ENCODE measurements at places on chromosomes 2 and 18.

DNA sequence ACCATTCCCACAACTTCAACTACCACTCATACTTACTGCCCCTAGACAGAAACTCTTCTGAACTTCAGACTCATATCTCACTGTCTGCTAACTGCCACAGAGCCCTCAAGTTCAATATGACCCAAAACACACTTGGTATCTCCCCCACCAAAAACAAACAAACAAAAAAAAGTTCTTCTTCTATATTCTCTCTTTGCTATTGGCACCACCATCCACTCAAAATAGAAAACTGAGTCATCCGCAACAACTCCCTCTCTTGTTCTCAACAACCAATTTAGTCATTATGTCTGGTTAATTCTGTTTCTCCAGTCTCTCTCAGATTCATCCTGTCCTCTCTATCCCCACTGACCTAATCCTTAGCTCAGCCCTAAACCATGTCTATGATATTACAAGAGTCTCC lies 7.2 kb upstream of the DCTN1 start:
- no peak for DNase-seq

DNA sequence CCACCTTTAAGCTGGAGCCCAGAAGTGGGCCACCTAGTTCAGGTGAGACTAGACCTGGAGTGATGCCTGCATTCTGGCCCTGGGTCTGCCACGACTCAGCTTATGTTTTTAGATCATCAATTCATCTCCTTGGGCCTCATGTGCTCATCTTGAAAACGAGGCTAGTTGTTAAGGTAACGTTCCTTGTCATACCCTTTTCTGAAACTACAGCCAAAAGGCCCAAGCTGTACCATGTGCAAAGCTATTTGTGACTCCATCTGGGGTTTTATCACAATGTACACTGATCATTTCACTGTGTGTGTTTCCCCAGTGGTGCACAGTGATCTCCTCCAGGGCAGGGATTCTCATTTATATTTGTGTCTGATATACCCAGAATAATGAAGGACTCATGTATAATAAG lies 138.4 kb upstream of the COPS8 start:
- DNase-seq, result no peak

GRCh38 chr2:133360882-133361281 lies 207.4 kb downstream of the NCKAP5 start:
- DNase-seq, result no peak

DNA sequence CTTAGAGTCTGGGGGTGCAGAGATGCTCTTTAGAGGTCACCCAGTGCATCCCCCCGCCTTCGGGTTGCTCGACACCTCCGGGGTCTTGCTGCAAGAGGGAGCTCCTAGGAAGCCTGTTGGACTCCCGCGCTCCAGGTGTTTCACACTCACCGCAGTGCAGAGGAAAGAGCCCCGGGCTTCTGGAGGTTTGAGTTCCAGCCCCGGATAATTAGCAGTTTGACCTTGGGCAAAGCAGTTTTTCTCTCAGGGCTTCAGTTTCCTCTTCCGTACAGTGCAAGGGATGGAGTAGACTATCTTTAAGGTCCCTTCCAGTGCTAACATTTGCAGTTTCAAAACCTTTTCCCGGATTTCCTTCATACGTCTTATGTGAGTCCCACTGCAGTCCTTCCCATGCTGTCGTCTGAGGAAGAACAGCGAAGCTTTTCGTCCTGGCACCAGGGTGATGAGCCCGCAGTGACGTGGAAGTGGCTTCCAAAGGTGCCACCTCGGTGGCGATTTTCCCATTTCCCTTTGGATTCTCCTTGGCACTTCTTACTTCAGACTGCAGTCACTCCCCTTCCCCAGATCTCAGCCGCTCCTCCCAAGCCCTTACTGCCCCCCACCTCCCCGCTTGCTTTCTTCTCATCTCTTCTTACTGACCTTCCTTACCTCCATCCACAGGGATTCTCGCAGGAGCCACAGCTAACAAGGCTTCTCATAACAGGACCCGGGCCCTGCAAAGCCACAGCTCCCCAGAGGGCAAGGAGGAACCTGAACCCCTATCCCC lies 585 bp downstream of the PNKD start:
- no peak for DNase-seq

- no peak for DNase-seq
These were observed 84.9 kb upstream of the MRPS9 start for GRCh38 chr2:104952976-104953375.

DNA sequence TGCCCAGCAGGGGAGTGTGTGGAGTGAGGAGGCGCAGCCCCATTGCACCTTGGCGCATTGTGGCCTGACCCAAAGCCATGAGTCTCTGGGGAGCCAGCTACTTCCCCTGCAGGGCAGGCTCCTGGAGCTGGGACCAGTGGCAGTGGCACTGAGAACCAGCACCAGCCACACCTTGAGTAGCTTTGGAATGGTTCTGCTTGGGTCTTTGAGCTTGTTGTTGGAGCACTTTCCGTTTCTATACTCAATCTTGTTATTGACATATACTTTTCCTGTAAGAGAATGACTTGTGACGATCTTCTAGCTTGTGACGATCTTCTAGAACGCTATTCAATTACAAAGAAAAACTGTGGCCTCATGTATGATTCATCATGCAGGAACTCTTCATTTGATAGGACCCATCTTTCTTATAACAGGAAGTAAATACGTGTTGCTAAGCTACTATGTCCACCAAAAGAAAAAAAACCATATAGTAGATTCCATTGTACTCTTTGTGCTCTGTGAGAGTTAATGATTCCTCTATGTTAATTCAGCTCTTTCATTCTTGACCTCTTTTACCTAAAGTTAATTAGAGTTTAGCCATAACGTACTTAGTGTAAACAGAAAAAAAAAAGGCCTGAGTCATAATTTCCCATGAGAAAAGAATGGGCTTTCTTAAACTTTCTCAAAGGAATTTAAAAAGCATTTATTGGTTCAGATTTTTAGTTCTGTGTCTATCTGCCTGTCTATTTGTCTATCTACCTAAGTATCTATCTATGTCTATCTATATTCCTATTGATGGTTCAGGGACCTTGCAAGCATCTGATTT lies 113.1 kb downstream of the GATA6 start:
- no peak for DNase-seq

- DNase-seq, result no peak
These were observed 103.3 kb upstream of the VRK2 start for GRCh38 chr2:57943315-57943714.

DNA sequence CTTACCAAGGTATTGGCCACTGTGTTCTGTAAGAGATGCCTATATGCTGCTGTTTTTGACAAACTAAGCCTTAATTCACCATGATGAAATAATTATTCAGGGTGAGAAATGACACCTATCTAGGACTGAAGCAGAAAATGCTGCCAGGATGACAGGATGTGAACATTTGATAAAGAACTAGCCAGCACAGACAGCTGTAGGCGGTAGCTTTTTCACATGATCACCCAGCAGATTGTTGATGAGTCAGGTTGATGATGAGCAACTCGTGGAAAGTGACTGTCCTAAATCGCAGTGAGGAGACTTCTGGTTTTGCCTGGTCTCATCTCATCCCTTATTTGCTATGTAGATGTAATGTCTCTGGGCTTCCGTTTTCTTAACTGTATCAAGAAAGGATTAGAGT lies 144.1 kb downstream of the PRPF40A start:
- DNase-seq, result no peak

- no peak for DNase-seq
These were observed 17.9 kb downstream of the SPATS2L start for GRCh38 chr2:200324362-200324761.

DNA sequence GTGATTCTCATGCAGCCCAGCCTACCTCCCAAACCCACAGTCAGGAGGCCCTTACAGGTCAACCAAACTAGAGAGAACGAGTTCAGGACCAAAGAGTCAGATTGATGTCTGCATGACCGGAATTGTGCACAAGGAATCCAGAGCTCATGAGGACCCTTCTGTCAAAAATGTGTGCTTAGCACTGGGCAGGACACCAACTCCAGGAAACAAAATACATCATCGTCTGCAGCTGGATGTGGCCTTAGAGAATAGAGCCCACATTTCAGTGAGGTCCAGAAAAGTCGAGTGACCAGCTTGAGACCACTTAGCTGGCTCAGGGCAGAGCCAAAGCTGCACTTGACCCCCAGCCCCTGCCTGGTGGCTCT lies 3.2 kb downstream of the TNS1 start:
- DNase-seq, result no peak

DNA sequence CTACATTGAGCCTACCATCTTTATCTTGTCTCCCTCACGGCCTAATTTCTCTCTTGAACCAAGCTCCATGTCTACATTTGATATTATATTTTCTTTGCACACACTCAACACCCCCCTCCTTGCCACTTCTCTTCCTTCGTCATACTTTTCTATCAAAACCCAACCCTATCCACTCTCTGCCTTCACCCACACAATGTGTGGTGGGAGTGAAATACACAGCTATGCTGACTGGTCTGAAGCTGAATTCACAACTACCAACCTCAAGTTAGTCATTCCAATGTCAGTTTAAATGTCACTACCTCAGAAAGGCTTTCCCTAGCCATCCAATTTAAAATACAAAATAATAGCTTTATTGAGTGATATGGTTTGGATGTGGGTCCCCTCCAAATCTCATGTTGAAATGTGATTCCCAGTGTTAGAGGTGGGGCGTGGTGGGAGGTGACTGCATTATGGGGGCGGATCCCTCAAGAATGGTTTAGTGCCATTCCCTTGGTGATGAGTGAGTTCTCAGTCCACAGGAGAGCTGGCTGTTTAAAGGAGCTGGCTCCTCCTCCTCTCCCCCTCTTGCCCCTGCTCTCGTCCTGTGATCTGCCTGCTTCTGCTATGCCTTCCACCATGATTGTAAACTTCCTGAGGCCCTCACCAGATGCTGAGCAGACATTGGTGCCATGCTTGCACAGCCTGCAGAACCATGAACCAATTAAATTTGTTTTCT lies 112.1 kb downstream of the DTNB start:
- DNase-seq, result no peak

DNA sequence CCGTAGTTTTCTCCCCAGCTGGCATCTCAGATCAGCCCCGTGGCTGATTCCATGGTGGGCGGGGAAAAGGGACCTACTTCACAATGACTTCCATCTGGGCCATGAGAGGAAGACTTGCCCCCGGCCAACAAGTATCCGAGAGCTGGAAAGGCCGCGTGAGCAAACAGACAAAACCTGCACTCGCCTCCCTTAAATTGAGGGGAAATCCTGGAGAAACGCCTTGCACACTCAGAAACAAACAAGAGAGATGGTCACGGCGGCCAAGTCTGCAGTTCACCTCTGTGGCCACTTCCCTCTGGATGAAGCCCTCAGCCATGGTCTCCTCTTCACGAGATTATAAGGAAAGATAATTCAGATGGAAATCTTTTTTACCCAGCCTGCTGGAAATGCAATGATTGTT lies 39.4 kb upstream of the TPO start:
- DNase-seq, result no peak

GRCh38 chr2:230129343-230129742 lies 60.6 kb upstream of the SLC16A14 start:
- DNase-seq, result no peak

- DNase-seq, result no peak
These were observed 9.9 kb upstream of the EPHA4 start for GRCh38 chr2:221581986-221582385.

- no peak for DNase-seq
These were observed 204.6 kb downstream of the SOCS6 start for GRCh38 chr18:70493461-70493860.

- DNase-seq, result no peak
These were observed 14.2 kb upstream of the CABLES1 start for GRCh38 chr18:23121133-23121532.

- no peak for DNase-seq
These were observed 80.6 kb downstream of the MOGAT1 start for GRCh38 chr2:222751821-222752719.

GRCh38 chr2:96484091-96484490 lies 21.1 kb downstream of the NEURL3 start:
- DNase-seq, result no peak

DNA sequence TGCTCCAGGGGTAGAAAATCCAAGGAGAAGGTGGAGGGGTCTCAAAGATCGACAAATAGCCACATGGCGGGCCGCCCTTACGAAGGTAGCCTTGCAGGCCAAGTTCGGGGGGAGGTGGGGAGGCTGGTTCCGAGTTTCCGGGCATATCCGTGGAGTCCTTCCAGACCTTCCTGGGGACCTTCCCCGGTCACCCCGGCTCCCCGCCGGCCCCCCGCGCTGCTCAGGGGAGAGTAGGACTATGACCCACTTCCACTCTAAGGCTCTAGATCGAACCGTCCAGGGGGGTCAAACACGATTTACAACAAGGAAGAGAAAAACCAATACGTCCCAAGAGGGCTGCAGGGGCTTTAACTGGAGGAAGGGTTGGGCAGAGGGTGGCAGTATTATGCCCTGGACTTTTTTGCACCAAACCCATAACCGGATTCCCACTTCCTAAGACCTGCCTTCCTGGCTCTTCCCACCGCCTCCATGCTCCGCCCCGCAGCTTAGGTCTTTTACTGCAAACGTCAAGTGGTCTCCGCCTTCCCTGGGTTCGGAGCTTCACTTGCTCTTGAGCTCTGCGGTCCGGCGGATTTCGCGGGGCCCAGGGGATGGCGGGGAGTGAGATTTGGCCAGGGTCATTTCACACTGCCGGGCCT lies 779 bp upstream of the LYPD6 start:
- no peak for DNase-seq

DNA sequence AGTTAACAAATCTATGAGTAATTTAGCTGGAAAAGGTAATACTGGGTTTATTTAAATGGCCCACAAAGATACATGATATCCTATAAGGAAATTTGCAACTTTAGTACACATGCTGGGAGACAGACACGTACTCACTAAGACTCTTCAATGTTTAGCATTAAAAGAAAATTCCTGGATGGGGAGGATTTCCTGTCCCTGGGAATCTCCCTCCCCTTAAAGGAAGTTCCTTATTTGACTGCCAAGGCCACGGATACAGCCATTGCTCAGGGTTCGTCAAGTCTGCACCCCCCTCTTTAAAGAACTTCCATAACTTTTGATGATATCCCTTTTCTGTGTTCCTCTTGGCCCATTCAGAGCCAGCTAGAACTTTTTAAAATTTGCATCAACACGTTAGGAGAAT lies 267.6 kb downstream of the CD226 start:
- no peak for DNase-seq

Data from activated CD4-positive, CD25-positive, alpha-beta regulatory T cell treated with anti-CD3 and anti-CD28 coated beads, Interleukin-2, amount 50 U/mL, for 72 hours (primary cell).